D341Med (cell line): ENCODE measurements at places on chromosomes 7 and 10.

DNA sequence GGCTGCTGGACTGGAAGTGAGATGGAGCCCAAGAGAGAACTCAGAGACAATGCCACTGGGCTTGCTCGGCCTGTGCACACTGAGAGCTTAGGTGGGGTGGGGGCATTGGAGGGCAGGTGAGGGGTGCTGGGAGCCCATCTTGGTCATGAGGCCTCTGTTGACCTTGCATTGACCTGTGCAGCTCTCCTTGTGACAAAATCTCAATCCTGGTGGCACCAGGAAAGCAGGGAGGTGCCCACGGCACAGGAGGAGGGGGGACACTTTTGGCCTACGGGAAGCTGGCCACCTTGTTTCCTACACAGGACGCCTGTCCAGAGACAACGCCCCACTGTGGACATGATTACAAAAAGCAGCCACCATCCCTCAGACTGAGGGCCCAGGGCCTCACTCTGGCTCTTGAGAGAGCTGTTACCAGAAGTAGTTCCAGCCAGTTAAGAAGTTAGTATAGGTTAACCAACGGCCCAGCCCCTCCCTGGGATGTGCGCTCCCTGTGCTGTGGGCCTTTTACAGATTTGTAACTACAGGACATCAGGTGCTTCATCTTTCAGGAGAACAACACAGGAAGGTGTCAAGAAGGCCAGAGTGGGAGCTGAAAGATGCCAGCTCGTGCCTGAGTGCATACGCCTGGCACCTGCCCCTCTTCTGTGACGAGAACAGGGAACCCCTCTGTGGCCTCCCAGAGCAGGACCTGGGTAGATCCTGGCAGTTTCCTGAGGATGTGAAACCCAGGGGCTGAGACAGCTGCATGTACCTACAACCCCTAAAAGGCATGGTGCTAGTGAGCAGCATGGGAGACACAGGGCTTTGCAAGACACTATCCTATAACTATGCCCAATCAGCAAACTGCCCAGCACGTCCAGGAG lies 10.3 kb downstream of the PKD1L1 start:
- DNase-seq = no peak

DNA sequence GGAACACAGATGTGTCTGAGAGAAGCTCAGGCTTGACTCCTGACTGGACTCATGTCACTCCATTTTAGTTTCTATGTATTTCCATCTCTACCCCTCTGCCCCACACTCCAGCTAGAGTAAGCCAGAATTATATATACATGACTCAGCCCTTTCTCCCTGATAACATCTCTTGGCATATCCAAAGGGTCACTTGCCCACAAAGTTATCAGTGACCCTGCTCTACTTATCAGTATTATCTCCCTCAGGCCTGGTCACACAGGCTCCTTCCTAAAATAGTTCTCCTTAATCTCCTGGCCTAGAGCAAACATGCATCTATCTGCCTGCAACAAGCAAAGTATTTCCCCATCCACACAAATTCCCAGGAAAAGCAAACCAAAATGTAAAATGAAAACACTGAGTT lies 598.3 kb downstream of the SUGCT start:
- no peak for DNase-seq

DNA sequence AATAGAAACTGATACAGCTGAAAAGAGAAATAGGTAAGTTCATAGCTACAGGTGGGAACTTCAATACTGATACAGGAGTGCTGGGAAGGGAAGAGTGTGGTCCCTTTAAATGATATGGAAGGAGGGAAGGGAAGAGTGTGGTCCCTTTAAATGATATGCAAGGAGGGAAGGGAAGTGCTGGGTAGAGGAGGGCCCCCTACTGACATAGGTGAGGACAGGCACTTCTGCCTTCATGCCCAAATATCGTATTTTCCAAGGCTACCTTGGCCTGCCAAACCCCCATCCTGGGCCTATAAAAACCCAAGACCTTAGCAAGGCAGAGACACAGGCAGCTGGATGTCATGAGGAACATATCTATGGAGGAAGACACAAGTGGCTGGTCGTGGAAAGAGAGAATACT lies 92.3 kb downstream of the MAGI2 start:
- DNase-seq = no peak

- no peak for DNase-seq
These were observed 9.6 kb upstream of the C10orf105 start for GRCh38 chr10:71729161-71729636.

- no peak for DNase-seq
These were observed 62.7 kb upstream of the VIPR2 start for GRCh38 chr7:159207393-159207792.

DNA sequence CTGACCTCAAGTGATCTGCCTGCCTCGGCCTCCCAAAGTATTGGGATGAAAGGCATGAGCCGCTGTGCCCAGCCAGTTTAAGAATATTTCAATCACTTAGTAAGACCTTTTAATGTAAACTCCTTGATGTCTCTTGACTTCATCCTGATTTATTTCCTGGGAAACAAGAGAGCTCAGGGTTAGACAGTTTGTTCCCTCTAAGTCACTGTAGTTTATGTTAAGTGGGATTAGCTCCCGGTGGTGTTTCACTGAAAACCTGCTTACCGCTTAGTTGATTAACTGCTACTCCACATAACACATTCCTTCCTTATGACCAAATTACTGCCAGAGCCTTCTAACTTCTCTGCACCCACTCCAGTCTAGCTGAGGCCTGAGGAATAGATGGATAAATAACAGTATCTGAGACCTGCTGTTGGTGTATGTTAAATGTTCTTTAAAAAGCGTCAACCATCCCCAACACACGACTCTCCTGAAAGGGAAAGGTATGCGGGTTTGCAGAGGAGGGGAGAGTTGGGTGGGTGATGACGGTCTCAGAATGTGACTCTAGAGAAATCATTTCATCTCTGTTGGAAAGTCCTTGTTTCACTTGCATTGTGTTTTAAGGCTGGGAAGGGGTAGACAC lies 48.7 kb downstream of the CREB3L2 start:
- peak; percentile 44 for DNase-seq

DNA sequence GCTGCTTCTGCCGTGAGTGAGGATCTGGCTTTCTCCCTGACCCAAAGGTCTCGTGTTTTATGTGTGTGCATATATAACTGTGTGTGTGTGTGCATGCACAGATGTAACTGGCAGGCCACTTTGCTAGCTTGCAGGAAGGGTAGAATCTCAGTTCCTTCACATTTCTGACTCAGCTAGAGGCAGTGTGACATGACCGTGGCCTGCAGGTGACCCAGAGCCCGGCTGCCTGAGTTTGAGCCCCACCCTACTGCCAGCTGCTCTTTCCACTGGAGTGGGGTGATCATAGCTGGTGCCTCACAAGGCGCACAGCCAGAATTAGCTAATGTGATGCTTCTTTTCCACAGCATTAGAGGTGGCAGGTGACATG lies 9.3 kb upstream of the MYL7 start:
- no peak for DNase-seq

DNA sequence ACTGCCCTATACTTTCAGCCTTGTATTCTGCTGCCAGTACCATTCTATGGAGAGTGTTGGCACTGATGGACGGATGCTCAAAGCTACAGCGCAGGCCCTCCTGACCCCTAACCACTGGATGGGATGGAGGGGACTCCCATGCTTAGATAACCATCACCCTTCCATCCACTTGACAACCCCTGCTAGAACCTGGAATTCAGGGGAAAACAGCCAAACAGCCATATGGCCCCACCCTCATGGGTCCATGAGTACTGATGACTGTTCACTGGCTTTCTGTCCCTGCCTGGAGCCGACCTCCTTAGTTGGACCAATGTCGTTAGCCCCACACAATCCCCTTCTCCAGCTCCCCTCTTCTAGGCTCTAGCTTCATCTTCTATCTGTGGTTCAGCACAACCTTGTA lies 16.2 kb downstream of the DUSP5 start:
- DNase-seq = no peak

GRCh38 chr7:94088560-94088959 lies 84.4 kb upstream of the BET1 start:
- DNase-seq = no peak

DNA sequence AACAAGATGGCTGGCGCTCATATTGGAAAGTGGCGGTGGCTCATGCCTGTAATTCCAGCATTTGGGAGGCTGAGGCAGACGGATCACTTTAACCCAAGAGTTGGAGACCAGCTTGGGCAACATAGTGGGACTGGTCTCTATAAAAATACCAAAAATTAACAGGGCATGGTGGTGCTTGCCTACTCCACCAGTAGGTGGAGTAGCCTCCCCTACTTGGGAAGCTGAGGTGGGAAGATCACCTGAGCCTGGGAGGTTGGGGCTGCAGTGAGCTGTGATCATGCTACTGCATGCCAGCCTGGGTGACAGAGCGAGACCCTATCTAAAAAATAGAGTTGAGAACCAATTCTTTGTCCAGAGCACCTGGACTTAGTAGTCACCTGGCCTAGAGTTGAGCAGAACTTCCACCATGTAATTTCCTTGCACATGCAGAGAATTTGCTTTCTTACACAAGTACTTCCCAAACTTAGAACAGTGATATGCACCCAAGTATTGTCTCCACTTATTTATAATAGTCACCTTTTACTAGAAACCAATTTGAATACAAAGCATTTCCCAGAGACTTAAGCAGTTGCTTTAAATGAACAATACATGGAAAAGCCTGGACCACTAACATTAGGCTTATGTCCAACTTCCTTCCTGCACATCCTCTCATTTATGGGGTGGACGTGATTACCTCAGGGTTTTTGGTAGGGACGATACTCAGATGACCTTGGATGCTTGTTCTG lies 15.9 kb downstream of the LAMB4 start:
- peak; percentile 54 for DNase-seq

- no peak for DNase-seq
These were observed 23.4 kb upstream of the FXYD4 start for GRCh38 chr10:43347997-43348396.

- DNase-seq = no peak
These were observed 283.4 kb upstream of the FZD8 start for GRCh38 chr10:35925493-35925892.

DNA sequence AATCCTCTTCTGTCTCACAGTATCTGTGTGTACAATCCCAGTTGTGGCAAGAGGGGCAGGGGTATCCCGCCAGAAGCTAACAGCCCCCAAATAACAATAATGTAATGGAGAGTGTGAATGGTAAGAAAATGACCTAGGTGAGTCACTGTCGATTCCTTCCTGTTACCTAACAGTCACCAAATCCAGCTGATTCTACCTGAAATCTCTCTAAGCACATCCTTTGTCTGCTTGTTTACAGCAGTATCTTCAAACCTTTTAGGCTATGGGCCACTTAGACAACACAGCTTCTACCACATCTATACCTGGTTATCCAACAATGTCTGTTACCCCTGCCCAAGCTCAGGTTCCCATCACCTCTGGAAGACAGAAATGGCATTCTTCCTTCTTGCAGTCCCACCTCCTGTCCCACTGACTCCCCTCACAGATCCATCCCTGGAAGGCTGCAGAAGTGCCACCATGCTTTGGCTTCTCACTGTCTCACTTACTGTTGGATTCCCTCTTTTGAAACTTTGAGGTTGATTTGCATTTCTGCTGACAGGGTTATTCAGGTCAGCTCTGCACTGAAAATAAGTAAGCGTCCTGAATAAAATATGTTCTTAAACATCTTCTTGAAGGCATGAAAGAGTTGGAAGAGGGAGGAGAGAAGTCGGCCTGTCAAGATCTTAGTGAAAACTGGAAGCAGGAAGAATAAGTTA lies 13.1 kb downstream of the PIP4K2A start:
- DNase-seq = no peak

DNA sequence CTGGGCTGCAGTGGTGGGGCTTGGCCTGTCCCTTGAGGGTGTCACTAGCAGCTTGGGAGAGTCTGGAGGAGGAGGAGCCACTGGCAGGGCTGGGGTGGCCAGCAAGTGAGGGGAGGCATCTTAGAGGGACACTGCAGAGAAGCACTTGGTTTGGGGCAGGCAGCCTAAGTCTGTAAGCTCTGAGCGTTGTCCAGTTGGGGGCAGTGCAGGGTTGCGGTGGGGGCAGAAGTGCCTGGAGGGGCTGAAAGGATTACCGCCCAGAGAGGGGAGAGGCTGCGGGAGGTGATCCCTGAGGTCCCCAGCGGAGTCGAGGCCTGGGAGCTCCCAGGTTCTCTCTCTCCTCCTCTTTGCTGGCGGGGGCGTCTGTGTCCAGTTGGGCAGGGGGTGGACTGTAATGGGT lies 7.4 kb downstream of the ADCYAP1R1 start:
- DNase-seq = no peak

DNA sequence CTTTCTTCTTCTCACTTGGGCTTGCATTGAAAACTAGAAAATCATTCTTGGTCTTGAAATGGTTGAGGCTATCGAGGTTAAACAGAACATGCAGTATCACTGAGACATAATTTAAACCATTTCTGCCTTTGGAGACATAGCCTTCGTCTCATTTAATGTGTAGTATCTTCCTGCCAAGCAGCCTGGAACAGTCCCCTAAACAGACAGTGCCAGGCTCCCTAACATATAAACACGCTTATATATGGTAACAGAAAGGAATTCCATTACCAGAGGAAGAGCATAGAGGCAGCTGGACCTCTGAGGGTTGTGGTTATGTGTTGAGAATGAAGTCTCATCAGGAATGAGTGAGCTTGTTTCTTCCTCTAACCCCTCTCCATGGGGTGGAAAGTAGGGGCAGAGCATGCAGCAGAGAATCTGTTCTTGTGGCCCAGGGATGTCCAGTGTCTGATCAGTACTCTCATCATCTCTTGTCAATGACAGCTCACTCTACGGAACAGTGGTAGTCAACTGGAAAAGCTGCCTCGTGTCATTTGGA lies 11.2 kb downstream of the CACNB2 start:
- no peak for DNase-seq

GRCh38 chr10:132194726-132195125 lies 8.0 kb downstream of the DPYSL4 start:
- DNase-seq = no peak

- no peak for DNase-seq
These were observed 15.9 kb downstream of the TMEM60 start for GRCh38 chr7:77782383-77782782.

DNA sequence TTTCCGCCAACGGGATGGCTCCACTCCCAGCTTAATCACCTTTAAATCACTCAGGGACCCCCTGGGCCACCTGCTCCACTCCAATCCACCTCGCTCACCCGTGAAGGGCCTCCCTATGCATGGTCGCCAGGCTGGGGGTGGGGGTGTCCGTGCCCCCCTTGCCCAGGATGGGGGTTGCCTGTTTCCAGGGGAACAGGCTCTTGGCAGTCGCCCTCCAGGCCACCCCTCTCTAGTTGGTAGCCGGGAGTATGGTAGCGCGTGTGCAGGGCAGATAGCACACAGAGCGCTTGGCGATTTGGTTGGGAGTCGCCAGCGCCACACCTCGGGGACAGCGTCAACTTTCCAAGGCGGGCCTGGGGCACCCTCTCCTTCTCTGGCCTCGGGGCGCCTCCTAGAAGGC lies 134.9 kb upstream of the ZNF92 start:
- DNase-seq = no peak
